ENCODE measurements at places on chromosomes 2 and 18.

- no peak for DNase-seq
Observed at GRCh38 chr18:61901323-61901986, 8.6 kb upstream of the RNF152 start.

GRCh38 chr2:150495993-150496627 lies 8.6 kb upstream of the RND3 start:
- DNase-seq, result no peak

GRCh38 chr2:9089831-9090230 lies 86.3 kb upstream of the MBOAT2 start:
- no peak for DNase-seq

DNA sequence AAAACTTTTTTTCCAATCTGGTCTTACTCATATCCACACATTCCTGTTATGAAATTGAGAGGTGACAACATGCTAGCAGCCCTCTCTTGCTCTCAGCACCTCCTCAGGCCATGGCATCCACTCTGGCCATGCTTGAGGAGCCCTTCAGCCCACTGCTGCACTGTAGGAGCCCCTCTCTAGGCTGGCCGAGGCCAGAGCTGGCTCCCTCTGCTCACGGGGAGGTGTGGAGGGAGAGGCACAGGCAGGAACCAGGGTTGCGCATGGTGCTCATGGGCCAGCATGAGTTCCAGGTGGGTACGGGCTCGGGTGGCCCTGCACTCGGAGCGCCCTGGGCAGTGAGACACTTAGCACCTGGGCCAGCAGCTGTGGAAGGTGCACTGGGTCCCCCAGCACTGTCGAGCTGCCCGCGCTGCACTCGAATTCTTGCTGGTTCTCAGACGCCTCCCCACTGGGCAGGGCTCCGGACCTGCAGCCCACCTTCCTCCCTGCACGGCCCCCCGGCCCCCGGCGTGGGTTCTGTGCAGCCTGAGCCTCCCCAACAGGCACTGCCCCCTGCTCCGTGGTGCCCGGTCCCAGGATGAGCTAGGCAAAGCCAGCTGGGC lies 1669.6 kb upstream of the CELF4 start:
- no peak for DNase-seq

GRCh38 chr2:224778474-224778877 lies 62.3 kb upstream of the CCDC195 start:
- no peak for DNase-seq

DNA sequence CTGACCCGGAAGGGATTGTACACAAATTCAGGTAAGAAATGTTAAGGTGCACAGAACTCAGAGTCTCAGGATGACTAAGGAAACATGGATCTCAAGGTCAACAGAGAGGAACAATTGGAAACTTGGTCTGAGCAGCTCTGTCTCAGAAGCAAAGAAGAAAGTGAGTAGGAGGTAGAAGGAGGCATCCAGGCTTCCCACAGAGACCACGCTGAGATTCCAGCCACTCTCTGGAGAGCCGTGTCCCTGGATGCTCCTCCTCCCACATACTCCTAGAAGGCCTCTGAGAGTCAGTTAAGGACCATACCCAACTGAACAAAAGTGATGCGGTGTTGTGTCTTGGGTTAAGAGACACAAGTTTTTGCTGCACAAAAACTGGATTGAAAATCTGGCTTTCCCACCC lies 8.6 kb upstream of the PLB1 start:
- no peak for DNase-seq

GRCh38 chr2:4175343-4175742 lies 472.0 kb downstream of the DCDC2C start:
- DNase-seq, result no peak

GRCh38 chr2:1745171-1746023 lies 1.1 kb upstream of the PXDN start:
- DNase-seq, result no peak

DNA sequence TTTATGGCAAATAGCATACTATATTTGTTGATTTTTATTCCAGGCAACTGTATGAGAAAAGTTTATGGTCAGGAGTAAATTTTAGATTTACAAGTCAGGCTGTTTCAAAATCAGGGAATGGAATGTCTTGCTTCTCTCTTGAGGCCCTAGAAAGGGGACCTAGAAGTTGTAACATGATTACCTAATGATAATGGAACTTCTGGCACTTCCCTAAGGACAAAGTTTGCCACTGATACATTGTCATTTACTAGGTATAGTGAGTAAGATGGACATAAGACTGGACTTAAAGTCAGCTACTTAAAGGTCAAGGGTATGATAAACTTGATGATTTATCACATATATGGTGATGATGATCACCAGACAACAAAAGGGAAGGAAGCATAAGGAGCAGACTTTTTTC lies 103.3 kb upstream of the VRK2 start:
- no peak for DNase-seq

- DNase-seq, result no peak
Observed at GRCh38 chr2:73985308-73986084, 786 bp downstream of the TET3 start.

GRCh38 chr2:99780276-99780675 lies 290.5 kb upstream of the REV1 start:
- no peak for DNase-seq

DNA sequence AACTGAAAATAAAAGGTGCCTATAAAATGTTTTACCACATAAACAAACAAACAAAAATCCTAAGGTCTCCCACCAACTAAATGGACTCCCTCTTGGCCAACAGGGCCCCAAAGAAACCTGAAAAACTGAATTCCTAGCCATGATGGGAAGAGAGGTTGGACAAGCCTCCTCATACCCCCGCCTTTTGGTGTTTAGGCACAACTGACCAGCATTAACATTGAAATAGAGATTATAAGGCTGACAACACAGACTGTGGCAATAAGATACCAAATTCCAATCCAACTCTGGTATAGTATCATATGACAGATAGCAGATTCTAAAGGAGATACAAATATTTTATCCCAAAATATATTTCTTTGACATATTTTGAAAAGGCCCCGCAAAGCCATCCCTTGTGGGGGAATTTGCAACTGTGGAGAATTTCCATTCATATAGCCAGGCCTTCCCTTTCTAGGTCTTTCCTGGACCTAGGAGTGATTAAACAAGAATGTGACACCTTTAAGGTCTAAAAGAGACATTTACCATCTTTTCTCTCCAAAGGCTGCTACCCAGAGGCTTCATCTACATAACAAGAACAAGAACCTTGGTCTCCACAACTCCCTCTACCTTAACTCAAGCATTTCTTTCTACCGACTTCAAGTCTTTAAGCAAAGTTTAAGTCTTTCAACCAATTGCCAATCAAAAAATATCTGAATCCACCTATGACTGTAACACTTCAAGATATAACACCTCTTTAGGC lies 80.0 kb downstream of the CHN1 start:
- DNase-seq, result no peak

GRCh38 chr2:29449499-29449898 lies 334.3 kb downstream of the CLIP4 start:
- no peak for DNase-seq

DNA sequence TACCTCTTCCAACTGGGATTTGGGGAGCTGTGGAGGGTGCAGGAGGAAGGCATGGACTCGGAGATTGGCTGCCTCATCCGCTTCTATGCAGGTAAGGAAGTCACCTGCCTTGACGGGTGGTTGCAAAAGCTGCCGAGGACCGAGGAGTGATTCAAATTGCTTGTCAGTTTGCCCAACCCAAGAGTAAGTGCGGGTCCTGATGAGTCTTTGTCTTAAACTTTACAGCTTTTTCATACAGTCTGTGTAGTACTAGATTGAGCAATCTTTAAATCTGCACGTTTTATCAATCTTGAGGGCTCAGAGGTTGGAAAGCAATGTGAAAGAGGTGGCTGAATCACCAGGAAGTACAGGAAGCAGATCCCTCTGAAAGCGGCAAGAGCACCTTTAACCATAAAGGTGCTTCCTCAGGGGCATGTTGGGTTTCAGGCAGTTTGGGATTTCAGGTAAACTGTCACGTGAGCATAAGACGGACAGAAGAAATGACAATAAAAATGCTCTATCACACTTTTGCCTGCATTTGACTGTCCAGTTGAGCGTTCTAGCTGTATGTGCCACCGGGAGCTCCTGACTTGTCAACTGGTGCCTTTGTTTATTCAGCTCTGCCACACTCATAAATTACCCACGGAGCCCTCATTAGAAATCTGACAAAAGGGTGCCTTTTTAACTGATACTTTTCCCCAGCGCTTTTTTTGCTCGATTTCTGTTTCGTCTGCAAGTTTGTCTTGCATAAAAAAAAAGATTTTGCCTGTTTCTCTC lies 2.0 kb downstream of the PHLPP1 start:
- no peak for DNase-seq

DNA sequence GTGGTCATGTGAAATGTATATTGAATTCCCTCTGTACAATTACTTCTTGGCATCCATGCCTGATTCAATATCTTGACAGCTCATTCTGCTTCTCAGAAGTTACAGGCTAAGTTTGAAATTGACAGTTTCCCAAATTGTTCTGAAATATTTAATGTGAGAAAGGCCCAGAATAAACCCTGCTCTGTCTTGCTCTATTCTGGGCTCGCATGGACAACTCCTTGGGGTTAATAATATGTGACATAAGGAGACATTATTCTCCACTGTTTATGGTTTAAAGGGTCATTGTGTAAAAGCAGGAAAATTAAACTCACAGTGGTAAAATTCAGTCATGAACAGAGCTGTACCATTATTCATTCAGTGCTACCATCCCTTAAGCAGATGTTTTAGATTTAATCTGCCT lies 160.7 kb upstream of the CNTNAP5 start:
- no peak for DNase-seq

DNA sequence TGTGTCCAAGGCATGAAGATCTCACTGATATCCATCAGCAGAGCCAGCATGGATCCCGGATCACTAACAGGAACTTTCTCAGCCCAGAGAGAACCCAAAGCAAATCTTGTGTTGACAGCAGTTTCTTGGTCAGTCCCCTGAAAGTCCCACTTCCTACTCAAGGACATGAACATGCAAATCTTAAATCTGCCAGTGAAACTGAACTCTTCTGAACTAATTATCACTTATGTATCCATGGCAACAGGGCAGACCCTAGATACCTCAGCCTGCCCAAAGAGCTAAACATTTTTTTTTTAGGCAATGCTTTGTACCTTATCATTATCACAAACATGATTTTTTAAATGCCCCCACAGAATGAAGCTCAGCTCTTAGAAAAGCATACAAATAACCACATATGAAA lies 127.8 kb upstream of the DDX18 start:
- DNase-seq, result no peak

DNA sequence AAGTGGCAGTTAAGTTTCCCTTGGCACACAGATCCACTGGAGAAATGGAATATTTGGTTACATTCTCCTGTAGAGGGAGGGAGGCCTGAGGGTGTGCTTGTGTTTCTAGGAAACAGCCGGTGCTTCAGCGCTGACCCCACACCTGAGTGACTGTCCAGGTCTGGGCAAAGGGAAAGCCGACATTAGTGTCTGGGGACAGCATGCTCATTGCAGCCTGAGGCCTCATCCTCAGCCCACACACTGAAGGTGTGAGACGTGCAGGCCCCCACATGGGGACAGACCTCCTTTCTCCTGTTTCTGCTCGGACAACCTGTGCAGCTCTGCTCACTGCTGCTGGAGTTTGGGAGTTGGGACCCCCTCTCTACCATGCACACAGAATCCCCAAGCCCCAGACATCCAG lies 178.3 kb downstream of the ACKR3 start:
- no peak for DNase-seq

DNA sequence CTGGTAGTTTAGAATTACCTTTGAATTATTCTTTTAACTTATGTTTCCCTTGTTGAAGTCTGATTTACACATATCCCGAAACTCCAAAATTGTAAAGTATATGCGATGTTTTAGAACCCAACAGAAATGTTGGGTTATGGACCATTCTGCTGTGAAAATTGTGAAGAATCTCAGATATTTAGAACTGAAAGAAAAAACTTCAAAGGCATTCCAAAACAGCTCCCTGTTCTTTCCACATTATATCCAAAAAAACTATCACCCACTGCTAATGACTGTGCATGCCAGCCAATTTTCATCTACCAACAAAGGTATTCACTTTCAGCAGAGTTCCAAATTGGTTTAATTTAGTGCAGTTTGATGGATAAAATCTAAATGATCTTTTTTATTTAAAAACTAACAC lies 21.5 kb upstream of the PDE1A start:
- DNase-seq, result no peak

- DNase-seq, result no peak
Observed at GRCh38 chr2:3643371-3644245, 14.4 kb upstream of the ALLC start.

- no peak for DNase-seq
Observed at GRCh38 chr18:48838921-48839818, 111.6 kb downstream of the SMAD7 start.

- DNase-seq, result no peak
Observed at GRCh38 chr2:151974988-151975387, 123.9 kb downstream of the CACNB4 start.

DNA sequence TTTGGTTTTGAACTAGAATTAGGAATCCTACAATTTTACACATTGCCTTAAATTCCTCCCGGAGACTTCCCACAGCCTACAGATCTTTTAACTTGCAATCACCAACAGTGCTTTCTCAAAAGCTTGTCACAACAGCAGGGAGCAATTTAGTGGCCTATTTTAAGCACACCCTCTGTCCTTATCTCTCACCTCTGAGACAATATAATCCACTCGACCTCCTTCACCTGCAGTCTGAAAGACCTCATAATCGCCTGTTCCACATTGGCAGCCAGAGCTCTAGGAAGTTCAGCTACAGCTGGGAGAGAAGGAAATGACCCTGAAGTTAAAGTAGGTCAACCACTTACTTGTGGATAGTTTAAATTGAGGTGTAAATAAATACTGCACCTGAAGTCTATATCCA lies 249.7 kb upstream of the DLGAP1 start:
- DNase-seq, result no peak

- no peak for DNase-seq
Observed at GRCh38 chr2:176814740-176815367, 397.7 kb upstream of the HNRNPA3 start.

DNA sequence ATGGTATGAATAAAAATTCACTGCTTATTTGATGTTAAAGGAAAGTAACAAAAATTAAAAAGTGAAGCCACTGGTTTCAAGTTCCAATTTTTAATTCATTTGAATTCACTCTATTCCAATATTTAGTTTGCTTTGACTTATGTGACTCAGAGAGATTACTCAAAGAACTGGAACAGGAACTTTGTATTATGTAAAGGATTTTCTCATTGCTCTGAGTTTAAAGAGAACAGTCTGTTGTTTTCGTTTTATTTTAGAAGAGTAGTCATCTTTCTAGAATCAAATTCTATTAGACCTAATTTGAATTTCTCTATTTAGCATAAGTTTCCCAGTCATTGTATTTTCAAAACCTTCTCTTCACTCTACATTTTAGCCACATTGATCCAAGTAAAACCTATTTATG lies 300.1 kb upstream of the SLC8A1 start:
- no peak for DNase-seq
